Cardiac muscle cell (in vitro differentiated cells and primary cell): ENCODE measurements at places on chromosomes 4 and X.
A peak's percentile ranks its signal among the peaks of the same experiment; 100 is the strongest.

DNA sequence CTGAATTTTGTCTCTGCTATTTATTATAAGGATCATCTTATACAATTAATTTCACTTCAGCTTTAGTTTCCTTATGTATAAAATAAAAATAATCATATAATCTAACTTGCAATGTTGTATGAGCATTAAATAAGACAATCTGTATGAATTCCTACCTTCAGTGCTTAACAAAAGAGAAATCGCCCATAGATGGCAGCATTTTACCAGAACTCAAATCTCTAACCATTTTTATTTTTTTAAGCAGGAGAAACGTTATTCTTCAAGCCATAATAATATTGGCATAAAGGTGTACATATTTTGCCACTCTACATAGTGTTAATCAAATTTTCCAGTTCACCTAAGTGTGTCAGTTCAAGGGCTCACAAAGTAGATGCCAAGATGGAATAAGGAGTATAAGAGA lies 78.8 kb downstream of the TMEM47 start:
- DNase-seq = peak; percentile 66

GRCh38 chr4:124133753-124134152 lies 578.8 kb downstream of the ANKRD50 start:
- no peak for DNase-seq

GRCh38 chr4:70099206-70099605 lies 49.0 kb downstream of the HTN1 start:
- DNase-seq = no peak

- DNase-seq = no peak
These were observed 71.9 kb downstream of the NAA11 start for GRCh38 chr4:79253924-79254323.

GRCh38 chrX:136816975-136817374 lies 36.2 kb upstream of the ARHGEF6 start:
- DNase-seq = peak; percentile 21

DNA sequence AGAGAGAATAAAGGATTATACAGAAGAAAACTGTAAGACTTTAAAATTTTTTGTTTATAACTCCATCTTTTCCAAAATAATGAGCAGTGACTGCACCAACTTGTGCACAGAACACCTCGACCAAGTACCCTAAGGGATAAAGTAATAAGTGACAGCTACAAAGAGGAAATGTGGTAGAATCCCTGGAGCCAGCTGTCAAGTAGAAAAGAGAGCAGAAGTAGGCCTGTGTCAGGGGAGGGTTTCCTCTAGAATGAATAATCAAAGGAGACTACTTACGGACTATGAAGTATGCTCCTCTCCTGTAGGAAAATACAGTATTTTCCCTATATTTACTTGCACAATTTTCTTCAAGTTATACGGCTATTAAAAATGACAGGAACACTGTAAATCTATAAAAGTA lies 1.2 kb downstream of the EIF1AX start:
- no peak for DNase-seq

GRCh38 chrX:153868576-153869472 lies 17.1 kb downstream of the L1CAM start:
- no peak for DNase-seq

DNA sequence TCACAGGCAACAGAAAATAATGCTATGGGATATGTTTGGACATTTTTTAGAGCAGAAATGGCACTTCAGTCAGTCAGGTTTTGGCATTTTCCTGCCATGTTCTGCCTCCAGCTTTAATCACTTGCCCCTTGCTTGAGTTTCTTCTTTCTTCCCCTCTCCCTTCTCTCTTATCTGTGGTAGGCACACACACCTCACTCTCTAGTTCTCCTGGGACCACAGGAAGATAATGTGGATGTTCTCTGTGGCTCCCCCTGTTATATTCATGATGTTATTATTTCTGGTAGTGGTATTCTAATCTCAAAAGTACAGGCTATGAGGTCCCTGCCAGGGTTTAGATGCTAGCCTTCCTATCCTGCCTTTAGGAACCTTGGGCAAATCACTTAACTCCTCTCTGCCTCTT lies 5.2 kb downstream of the HADH start:
- no peak for DNase-seq

DNA sequence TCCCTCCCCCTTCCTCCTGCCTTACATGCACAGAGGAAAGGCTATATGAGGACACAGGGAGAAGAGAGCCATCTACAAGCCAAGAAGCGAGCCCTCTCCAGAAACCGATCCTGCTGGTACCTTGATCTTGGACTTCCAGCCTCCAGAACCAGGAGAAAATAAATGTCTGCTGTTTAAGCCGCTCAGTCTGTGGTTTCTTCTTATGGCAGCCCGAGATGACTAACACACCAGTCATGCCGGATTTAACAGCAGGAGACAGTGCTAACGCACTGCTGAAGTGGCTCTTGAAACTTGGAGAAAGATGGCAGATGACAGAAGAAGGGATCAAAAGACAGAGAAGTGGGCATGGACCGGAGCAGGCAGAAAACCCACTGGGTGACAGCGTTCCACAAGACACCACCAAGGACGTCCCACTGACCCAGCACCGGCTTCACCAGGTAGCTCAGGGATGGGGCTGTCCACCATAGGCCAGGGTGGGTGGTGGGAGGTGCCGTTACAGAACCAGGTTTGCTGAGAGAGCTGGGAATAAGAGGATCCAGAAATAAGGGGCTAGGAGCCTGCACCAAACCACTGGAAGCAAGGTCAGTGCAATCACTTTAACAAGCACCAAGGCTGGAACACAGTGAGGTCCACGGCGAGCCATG lies 6.2 kb upstream of the MAN2B2 start:
- DNase-seq = no peak

DNA sequence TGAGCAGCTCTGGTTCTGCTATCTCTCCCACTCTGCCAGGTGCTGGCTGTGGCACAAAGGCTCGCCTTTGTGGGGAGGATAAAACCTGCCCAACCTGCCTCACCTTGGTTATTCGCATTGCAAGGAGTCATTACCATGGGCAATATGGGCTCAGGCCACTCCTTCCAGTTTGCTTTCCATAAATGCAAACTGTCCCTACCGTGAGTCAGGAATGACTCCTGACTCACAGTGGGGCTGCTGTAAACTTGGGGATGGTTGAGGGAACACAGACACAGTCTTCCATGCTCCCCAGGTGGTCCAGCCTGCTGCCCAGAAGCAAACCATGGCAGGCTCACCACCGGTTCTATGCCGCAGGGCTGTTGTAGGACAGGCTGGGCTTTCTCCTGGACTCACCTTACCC lies 36.1 kb downstream of the COQ2 start:
- DNase-seq = no peak
